ENCODE measurements at places on chromosomes 3 and 15.

GRCh38 chr15:31051496-31052080 is 49.9 kb downstream of the TRPM1 start:
- no peak for DNase-seq

DNA sequence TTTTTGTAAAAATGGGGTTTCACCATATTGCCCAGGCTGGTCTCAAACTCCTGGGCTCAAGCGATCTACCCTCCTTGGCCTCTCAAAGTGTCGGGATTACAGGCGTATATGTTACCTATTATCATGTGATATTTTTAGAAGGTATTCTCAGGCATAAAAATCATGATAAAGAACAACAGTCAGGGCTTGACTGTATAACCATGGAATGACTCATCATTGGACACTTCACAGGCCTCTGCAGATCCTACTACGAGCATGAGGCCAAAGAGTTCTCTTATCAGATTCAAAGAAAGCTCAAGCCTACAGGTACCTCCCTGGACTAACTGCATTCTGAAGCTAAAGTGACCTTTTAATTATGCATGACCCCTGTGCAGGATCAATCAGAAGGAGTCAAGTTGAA is 91.7 kb upstream of the PRICKLE2 start:
- DNase-seq = no peak

DNA sequence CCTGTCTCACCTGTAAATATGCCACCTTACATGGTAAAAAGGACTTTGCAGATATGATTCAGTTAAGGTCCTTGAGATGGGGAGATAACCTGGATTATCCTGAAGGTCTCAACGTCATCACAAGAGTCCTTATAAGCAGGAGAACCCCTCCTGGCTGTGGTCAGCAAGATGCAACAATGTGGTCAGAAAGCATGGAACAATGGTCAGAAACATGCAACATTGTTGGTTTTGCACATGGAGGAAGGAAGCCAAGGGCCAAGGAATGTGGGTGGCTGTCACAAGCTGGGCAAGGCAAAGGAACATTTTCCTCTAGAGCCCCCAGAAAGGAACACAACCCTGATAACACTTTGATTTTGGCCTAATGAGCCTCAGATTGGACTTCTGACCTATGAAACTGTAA is 9.4 kb upstream of the SUMF1 start:
- no peak for DNase-seq

DNA sequence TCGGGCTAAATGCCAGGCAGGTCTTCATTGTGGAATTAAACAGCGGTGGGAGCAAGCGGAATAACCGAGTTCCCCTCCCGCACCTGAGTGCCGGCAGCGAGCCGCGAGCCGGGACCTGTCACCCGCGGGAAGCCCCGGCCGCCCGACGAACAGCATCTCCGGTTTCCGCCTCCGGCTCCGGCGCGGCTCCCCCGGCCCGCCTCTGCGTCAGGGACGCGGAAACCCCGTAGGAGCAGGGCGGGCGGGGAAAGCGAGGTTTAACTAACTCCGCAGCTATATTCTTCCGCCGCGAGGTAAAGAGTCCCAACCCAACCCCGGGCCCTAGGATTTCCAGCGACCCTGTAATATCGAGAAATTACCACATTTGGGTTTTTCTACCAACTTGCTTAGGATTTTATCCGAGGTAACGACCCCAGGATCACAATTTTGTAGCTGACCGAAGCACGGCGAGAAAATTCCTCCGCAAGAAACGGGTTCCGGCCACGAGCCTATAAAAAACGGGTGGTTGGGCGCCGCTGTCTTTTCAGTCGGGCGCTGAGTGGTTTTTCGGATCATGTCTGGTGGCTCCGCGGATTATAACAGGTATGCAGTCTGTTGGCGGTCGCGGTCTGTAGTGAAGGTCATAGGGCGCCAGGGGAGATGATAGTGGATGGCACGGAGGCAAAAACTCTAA is at the start of gene EIF4A2:
Gene EIF4A2 (plus strand): TSS at position 520 of the 673 bp plus-strand sequence. CDS start 34 bp downstream, at position 554.
- peak; percentile 83 for DNase-seq

GRCh38 chr3:168455814-168456213 is 360.1 kb upstream of the GOLIM4 start:
- no peak for DNase-seq

GRCh38 chr3:54871867-54872266 is 56.0 kb downstream of the LRTM1 start:
- DNase-seq = no peak

All from activated naive CD4-positive, alpha-beta T cell (primary cell).